ENCODE measurements at places on chromosomes 1 and 21. TPM values are rescaled to one million over a fixed set of nuclear protein-coding genes. Genes with fewer than 3 reads are reported as not detected.

GRCh38 chr1:75426688-75427087 lies 184.2 kb downstream of the SLC44A5 start:
- H3K27ac ChIP-seq, result no peak overlapping the region
- no peak for DNase-seq
- H3K4me3 ChIP-seq, result no peak overlapping the region
- no peaks in the 10 kb centered on the region for H3K27me3 ChIP-seq
- no peaks in the 10 kb centered on the region for H3K4me1 ChIP-seq
- H3K36me3 ChIP-seq, result no peaks in the 10 kb centered on the region

GRCh38 chr21:25054689-25055088 lies 552.6 kb downstream of the MRPL39 start:
- no peaks in the 10 kb centered on the region for H3K27me3 ChIP-seq
- DNase-seq, result no peak
- H3K4me3 ChIP-seq, result no peak overlapping the region
- H3K36me3 ChIP-seq, result no peaks in the 10 kb centered on the region
- no peak overlapping the region for H3K27ac ChIP-seq
- no peaks in the 10 kb centered on the region for H3K4me1 ChIP-seq

DNA sequence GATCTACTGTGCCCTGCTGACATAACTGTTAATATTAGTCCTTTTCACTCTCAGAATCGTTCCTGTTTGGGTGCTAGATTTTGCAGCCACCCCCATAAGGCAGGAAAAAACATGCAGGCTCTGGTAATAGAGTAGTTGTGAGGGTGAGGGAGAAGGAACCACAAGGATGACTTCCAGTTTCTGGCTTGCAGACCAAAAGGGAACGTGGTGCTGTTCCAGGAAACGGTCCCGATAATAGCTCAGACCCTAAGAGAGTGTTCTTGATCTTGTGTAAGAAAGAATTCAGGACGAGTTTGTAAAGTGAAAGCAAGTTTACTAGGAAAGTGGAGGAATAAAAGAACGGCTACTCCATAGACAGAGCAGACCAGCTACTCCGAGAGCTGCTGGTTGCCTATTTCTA lies 50.7 kb upstream of the RHOU start:
- H3K4me1 ChIP-seq, result no peaks in the 10 kb centered on the region
- no peak overlapping the region for H3K4me3 ChIP-seq
- peaks cover 10% of the 10 kb centered on the region for H3K27me3 ChIP-seq
- H3K27ac ChIP-seq, result no peak overlapping the region
- no peaks in the 10 kb centered on the region for H3K36me3 ChIP-seq
- DNase-seq, result no peak

Gene NTRK1
- 0.33 TPM for total RNA-seq

Data from MCF 10A (cell line).